ENCODE measurements at places on chromosomes 12 and 14.

DNA sequence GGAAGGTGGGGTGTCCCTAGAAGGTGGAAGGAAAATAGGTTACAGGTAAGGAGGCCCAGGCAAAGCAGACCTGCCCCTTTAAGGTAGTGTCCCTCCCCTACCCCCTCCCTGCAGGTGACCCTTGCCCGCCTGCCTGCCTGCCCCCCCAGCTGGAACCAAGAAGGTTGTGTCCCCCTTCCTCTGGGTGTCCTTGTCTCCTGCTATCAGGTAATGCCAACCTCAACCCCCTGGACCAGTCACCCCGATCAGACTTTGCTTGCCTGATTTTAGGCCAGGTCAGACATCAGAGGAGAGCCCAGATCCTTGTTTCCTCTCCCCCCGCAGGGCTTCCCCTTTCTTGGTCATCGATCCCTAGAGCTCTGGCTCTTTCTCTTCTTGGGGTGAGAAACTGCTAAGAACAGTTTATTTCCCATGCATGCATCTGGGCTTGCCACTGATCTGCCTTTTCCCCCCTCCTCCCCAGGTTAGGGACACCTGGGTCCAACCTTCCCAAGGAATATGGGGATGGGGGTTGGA is at the start of gene SLC39A5:
Gene SLC39A5 (plus strand): TSS at position 136 of the 516 bp plus-strand sequence. CDS start 1,224 bp downstream, outside the sequence.
- DNase-seq: no peak

DNA sequence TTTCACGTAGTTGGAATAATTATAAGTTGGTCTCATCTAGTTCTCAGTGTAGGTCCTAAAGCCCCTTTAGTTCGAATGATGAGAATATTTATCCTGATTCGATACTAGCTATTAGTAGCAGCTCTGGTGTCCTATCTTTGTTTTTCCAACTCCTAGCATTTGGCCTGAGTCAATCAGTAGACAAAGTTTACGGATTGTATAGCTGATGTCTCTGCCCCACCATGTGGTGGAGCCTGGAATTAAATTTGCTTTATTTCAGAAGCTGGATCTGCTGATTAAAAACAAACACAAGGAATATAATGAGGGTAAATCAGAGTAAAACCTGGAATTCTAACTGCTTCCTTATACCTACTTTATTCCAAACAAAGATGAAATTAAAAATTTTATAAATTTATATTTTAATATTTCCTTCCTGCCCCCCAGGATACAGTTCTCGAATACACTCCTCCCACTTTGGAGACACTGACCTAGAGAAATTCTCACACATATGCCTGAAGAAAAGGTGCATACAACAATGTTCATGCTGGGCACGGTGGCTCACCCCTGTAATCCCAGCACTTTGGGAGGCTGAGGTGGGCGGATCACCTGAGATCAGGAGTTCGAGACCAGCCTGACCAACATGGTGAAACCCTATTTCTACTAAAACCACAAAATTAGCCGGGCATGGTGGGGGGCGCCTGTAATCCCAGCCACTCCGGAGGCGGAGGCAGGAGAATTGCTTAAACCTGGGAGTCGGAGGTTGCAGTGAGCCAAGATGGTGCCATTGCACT is 7.6 kb upstream of the BRMS1L start:
- DNase-seq: no peak

DNA sequence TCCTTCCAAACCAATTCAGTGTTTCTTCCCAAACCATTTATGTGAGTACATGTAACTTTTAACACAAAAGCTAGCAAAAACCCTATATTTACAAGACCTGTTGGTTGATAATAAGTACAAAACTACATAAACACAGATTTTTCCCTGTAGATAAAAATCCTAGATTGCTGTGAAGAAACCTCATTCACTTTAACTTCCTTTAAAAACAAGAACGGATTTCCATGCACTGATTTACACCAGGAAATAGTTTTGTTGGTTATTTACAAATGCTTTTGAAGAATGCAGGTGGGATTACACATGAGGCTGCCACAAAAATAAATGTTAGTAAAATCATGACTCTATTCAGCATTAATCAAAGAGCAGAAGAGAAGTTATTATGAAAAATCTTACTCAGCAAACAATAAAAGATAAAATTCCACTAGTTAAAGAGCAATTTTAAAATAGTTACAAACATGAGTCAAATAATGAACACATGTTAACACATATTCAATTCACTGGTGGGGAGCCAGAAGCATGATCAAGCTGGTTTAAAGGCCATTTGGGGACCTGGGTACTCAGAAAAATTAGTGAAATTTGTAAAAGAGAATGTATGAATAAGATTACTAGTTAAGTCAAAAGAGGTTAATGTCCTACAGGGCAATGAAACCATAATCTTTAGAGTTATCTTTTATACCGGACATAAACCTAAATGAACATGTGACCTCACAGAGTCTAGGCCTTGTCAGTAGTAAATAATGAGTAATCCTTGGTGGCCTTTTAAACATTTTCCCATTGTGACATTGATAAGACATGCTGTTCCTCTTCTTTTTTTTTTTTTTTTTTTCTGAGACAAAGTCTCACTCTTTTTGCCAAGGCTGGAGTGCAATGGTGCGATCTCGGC is 79.9 kb downstream of the PHLDA1 start:
- no peak for DNase-seq

DNA sequence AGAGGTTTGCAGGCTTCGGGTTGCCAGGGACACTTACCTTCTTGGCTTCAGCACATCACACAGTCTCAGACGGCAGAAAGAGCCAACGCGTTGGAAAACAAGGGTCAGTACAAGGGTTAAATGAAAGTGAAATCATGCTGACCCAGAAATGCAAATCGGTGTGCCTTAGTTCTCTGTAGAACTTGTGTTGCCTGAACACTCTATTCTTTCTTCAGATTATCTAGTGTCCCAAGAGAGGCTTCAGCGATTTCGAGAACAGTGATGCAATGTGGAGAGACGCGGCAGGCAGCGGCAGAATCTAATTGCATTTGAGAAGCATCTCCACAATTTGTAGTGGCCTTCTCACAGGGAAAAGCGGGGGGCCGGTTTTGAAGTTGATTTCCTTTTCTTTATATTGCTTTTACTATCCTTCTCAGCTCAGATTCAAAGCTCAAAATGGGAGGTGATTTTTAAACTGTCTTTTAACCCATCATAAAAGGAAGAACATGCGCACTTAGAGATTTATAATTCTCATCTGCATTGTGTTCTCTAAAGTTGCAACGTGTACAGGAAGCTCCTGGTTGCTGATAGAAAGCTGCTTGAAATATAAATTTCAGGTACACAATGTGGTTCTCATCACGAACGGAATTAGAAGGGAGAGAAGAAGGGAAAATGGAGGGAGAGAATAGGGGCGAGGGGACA is 67.8 kb upstream of the EGLN3 start:
- DNase-seq: no peak

DNA sequence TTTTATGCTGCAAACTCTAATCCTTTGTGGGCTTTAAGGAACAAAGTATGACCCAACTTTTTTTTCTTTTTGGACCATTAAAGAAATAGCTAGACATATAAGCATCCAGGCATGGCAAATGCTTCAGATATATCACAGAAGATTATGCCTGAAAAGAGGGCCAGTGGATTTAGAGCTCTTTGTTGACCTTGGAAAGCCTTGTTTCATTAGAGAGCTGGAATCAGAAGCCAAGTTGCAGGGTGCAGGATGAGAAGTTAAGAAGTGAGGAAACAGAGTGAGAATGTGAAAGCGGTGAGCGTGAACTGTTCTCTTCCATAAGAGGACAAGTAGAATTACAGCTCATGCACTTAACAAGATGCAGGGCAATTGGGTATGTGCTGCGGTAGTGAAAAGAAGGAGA is 373.7 kb downstream of the SYT1 start:
- DNase-seq: no peak

DNA sequence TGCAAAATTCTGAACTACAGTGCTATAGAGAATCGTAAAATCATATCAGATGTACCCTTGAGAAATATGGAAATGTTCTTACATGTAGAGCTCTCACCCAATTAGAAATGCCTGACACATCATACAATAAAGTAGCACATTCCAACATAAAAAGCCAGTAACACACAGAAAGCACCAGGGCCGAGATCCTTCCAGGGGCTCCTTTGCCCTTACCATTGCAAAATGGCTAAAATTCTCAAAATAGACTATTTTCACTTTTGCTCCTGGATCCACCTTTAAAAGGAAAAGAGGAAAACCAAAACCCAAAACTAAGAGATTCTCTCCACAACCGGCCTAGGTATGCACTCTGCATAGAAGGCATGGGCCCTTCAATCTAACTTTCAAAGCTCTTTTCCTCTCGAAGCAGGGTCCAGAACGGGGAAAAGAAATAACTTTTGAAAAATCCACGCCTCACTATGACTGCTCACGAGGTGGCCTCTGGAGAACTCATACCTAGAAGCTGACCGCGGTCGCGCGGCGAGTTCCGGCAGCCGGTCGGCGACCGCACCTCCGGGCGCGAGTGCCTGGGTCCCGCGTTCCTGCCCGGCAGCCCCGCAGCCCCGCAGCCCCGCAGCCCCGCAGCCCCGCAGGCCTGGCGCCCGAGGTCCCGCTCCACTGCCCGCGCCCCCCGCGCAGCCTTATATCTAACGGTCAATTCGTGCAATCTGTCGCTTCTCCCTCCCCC is 2.7 kb downstream of the OTX2 start:
- no peak for DNase-seq

All from stimulated activated CD8-positive, alpha-beta memory T cell treated with anti-CD3 and anti-CD28 coated beads, Interleukin-2, amount 100 ng/mL, for 1 hour (primary cell).